Cerebellum (tissue), 4 donors: ENCODE measurements at places on chromosomes 2 and 18. TPM values are rescaled to one million over a fixed set of nuclear protein-coding genes. Genes with fewer than 3 reads are reported as not detected.

The GKN1 gene
- not detected for total RNA-seq

The UGT1A4 gene
- total RNA-seq, result not detected

The ANKRD53 gene
- 2.3 TPM for total RNA-seq

The PDCL3 gene
- total RNA-seq, result 7.1 TPM

The EPB41L5 gene
- 66.3 TPM for total RNA-seq

The UPP2 gene
- 0.27 TPM for total RNA-seq

The UGT1A10 gene
- not detected for total RNA-seq

GRCh38 chr2:240129311-240129710 is 6.8 kb downstream of the COPS9 start:
- no peak for DNase-seq

DNA sequence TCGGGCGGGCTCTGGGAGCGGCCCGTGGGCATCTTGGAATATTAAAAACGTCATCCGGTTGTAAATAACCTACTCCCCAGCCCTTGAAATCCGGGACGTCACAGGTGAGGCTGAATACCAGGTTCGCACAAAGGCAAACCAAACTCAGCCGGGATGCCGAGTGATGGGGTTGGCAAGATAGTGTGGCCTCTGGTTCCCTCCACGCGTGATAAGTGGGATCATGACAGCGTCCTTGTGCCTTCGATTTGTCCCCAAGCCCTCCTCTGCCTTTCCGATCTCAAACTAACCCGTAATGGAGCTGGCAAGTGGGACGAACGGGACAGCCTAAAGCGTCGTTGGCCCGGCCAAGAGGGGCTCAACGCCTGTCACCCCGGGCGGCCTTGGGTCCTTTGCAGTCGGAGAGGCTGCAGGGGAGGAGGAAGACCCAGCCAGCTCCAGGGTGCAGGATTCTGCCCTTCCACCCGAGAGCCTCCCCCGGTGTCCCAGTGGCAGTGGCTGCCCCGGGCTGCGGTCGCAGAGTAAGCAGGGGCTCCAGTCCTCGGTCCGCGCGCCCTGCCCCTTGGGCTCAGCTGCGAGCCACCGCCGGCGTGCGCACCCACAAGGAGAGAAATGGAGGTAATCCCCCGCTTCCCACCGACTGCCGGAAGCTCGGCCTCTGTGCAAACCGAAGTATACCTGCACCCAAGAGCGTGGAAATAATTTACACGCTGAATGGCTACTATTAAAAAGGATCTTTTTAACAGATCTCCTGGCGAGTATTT is 13.4 kb upstream of the PAX3 start:
- DNase-seq, result no peak

- no peak for DNase-seq
Observed at GRCh38 chr2:215911301-215912085, 101.9 kb downstream of the MREG start.

DNA sequence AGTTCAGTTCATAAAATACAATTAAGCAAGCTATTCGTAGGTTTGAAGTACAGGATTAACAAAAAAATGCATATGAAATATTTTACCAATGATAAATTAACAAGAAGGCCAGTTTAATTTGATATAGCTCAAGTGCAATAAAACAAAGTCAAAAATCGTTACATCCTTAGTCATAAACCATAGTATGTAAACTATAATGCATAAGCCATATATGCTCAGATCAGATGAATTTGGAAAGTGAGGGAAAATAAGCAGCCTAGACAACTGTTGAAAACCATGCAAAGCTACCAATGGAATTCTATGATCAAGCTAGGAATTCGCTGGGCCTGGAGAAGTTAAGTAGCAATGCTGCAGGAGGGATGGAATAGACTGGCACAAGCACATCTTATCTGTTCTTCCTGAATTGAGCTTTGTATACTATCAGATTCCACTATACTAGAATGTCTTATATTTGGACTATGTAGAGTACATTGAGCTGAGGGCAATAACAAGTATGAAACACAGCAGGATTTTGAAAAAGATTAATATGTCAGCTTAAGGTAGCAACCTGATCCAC is 682.0 kb downstream of the IRS1 start:
- no peak for DNase-seq

GRCh38 chr2:240121190-240121589 is 14.9 kb downstream of the COPS9 start:
- no peak for DNase-seq

- DNase-seq, result no peak
Observed at GRCh38 chr2:37874470-37874869, 50.6 kb upstream of the RMDN2 start.

GRCh38 chr2:98702858-98703620 is 27.9 kb downstream of the MGAT4A start:
- DNase-seq, result no peak

DNA sequence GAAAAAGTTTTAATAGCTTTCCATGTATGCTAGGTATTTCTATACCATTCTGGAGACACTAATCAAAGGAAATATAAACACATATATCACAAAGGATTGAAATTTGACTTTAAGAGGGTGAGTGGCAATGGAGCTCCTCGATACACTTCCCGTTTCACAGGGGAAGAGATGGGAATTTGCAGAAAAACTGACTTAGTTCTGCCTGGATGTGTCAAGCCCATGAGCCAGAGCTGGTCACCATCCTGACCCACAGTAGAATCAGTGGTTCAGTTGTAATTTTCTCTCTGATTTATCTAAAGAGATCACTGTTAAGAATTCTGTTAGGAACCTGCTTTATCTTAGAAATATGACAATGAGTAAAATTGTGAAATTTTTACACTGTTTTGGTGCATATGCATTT is 34.2 kb downstream of the PLCL1 start:
- no peak for DNase-seq

DNA sequence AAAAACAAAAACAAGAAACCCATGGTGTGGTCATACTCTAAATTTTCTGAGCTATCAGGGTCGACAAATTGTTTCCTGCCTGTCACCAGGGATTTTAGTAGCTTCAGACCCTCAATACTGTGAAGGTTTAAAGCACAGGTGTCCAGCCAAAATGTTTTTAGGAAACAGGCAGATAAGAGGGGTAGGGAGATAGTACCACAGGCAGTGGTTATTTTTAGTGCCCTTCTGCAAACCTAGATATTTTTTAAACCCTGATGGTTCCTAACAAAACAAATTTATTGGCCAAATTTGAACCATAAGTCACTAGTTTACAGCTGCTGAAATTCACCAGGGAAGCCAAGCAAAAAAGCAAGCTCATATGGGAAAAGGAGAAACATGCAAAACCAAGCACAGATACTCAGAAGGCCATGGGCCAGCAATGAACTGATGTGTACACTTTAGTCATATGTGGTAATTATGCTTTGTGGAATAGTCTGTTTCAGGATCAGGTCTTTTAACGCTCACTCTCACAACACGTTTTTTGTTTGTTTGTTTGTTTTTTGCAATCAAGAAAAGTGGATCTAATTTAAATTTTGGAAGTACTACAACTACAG is 156.8 kb upstream of the STK17B start:
- DNase-seq, result no peak

DNA sequence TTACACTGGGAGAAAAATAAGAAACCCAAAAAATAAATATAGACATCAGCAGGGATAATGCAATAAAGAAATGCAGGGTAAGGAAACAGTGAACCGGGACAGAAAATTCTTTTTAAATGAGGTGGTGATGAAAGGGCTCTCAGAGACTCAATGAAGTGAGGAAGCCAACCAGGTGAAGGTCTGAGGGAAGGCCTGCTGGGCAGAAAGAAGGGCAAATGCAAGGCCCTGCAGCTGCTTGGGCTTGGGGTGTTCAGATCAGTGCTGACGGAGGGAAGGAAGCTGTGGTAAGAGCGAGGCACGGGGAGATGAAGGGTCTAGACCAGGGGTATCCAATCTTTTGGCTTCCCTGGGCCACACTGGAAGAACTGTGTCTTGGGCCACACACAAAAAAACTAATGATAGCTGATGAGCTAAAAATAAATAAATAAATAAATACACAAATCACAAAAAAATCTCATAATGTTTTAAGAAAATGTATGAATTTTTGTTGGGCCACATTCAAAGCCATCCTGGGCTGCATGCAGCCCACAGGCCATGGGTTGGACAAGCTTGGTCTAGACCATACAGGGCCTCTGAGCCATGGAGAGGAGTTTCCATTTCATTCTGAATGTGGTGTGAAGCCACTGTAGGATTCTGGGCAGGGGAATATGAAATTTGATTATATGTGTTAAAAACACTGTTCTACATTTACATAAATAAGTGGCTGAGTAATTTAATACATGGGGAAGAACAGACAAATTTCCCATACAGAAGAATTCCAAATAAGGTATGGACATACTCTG is 96.3 kb upstream of the DNMT3A start:
- DNase-seq, result no peak

DNA sequence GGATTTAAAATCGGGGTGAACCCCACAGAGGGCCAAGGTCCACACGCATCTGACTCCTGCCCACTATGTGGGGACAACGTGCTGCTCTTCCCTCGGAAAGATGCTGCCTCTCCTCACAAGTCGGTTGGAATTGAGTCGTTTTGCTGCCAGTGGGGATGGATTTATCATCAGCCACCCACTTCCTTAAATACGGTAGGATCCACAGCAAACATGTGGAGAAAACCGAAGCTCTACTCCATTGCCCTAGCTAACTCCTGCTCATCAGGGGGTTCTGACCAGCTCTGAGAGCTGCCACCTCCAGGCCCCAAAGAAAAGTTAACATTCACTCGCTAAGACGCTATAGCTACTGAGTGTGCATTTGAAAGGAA is 80.9 kb downstream of the CHRNA1 start:
- DNase-seq, result no peak

DNA sequence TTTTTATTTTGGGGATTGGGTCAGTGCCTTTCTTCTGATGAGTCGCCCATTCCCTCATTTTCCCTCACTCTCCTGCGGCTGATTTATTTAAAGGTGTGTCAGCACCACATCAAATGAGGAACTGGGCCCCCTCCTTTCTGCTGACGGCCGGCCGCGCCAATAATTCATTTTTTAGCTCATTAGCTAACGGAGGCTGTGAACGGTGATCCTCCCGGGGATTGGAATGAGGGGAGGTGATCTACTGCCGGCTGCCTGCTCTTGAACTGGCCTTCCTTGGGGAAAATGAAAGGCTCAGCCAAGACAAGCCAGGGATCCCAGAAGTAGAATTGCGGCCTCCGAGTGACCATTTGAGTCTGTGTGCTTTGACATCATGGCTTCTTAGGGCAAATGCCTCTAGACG is 54.2 kb downstream of the GBX2 start:
- DNase-seq, result no peak

GRCh38 chr2:213119061-213119809 is 32.2 kb downstream of the IKZF2 start:
- DNase-seq, result no peak

DNA sequence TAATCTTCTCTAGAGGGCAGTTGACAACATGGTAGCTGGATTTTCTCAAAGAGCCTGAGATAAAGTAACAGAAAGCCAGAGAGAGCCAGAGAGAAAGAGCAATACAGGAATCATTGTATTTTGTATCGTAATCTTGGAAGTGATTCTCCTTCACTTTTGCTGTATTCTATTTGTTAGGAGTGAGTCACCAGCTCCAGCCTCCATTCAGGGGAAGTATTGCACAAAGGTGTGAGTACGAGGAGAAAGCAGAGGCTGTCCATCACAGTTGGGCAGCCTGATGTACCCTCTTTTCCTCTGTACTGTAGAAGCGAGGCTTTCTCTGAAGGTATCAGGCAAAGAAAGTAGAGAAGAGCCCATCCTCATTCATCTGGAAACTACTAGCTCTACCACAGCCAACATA is 176.8 kb downstream of the KCNS3 start:
- no peak for DNase-seq

- no peak for DNase-seq
Observed at GRCh38 chr2:171814883-171815282, 79.2 kb downstream of the SLC25A12 start.

- DNase-seq, result no peak
Observed at GRCh38 chr2:24893934-24894333, 26.1 kb downstream of the ADCY3 start.

DNA sequence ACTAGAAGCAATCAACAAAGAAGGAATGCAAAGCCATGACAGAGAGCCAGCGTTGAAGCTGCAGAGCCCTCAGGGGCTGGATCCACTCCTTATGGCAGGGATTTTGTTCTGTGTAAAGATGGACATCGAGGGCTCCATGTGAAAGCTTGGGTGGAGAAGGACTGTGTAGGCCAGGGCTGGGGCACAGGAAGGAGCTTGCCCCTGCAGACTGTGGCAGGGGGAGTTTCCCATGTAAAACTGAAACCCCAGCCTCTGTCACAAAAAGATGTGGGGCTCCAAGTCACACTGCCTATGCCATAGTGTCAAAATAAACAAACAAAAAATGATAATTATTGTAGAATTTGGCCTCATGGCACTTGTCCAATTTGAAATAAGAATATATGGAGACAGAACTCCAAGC is 408.7 kb upstream of the HS6ST1 start:
- no peak for DNase-seq

DNA sequence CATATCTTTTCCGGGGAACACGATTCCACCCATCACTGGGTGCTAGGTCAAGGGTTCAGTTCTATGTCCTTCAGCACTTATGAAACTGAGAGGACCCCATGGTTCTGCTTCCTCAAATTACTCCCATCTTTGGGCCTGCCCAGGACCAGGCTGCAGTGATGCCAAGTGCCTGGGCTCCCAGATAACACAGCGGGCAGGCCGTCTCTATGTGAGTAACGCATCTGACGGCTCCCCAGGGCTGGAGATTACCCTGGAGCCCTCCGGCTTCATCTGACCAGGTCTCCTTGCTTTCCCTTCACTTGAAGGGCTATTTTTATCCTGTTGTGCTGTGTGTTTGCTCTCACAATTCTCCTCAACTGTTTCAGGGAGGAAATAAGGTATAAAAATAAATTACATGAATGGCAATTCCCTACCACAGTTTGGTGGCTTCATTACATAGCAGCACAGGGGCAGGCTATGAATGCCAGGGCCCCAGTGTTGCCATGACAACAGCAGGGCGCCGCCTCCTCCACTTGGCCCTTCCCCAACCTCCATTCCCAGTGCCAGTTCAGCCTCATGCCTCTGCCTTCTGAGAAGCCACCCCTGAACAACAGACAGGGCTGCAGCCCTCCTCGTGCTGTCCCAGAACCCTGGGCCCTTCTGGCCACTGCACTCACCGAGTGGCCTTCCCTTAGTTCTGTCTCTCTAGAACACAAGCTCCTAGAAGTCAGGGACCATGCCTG is 25.4 kb upstream of the TMEM131 start:
- DNase-seq, result peak; percentile 90

DNA sequence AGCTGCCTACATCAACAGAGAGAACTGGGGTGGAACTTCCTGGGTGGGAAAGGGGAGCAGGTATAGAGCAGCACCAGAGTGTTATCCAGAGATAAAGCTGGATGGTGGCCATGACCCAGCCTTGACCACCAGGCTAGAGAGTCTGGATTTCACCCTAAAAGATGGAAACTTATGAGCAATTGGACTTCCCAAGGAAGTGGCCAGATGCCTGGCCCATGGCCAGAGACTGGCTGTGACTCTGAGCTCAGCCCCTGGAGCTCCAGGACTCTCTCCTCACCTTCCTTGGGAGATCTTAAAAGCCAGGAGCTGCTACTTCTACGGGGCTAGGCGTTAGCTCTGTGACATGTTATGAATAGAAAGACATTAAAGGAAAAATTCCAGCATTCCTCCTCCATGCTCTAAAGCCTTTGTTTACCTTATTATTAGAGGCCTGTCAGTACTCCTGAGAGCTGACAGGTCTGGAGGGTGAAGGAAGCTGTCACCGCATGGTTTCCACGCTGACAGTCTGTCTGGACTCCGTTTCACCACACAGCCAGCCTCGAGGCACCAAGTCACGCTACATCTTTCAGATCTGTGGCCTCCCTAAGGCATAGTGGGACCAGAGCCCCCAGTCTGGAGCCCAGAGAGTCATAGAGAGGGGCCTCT is 260.0 kb upstream of the SIX2 start:
- no peak for DNase-seq
